ENCODE measurements at places on chromosomes 7 and 10.

GRCh38 chr10:25682203-25682851 lies 251.7 kb upstream of the MYO3A start:
- DNase-seq = peak; percentile 18

GRCh38 chr10:46530249-46531186 lies 25.9 kb downstream of the GPRIN2 start:
- no peak for DNase-seq

DNA sequence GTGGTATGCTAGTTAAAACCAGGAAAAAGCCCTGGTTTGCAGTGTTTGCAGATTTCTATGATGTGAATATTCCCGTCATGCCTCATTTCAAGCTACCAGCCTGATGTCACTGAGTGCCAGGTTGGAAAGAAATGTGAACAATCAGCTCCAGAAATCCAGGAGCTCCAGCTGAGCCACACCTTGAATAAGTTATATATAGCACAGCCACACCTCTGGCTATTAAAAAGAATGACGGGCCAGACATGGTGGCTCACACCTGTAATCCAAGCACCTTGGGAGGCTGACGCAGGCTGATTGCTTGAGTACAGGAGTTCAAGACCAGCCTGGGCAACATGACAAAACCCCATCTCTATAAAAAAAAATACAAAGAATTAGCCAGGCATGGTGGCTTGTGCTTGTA lies 18.7 kb upstream of the SLF2 start:
- DNase-seq = no peak

DNA sequence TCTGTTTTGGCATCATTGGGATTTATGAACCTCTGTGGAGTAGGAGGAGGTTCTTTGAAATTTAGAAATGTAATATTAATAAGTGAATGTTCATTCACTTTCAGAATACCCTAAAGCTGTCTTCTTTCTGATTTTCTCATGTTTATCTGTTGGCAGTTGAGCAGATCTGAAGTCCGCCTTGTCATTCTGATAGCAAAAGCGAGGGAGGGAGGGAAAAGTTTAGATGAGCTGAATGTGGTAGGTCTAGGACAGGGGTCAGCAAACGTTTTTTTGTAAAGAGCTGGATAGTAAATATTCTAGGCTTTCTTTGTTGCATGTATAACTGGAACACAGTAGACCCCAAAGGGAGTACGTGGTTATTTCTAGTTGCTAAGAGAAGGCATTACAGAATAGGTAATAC lies 94.4 kb upstream of the GATA3 start:
- no peak for DNase-seq

- peak; percentile 37 for DNase-seq
These were observed 115.4 kb downstream of the ZMIZ1 start for GRCh38 chr10:79184145-79184625.

- no peak for DNase-seq
These were observed 29.0 kb upstream of the KNDC1 start for GRCh38 chr10:133131053-133131452.

GRCh38 chr10:14736600-14737081 lies 38.1 kb downstream of the FAM107B start:
- peak; percentile 55 for DNase-seq

GRCh38 chr7:132516042-132516840 lies 60.0 kb downstream of the PLXNA4 start:
- no peak for DNase-seq

DNA sequence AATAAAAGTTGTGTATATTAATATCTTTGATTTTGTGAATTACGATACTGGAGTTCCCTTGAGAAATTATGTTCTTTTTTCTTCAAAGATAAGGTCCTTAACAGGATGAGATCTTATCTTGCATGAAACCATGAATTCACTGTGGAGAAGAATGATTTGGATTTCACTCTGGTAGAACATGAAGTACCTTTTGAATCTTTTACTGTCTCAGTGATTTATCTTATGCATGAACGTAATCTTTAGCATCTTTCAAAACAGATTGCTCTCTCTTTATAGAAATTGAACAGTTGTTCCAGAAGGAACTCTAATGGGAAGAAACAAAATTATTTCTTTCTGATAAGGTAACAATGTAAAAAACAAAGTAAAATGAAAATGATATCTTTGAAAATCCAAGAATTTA lies 11.0 kb upstream of the ZNF438 start:
- DNase-seq = no peak

DNA sequence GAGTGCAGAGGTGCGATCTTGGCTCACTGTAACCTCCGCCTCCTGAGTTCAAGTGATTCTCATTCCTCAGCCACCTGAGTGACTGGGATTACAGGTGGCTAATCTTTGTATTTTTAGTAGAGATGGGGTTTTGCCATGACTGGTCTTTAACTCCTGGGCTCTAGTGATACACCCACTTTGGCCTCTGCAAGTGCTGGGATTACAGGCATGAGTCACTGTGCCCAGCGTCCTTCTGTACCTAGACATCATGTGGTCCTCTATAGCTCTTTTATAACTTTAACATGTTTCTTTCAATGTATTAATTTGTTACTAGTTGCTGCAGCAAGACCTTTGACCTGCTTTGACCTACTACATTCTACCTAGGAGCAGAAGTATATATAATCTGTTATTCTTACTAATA lies 38.7 kb upstream of the BICC1 start:
- DNase-seq = no peak

DNA sequence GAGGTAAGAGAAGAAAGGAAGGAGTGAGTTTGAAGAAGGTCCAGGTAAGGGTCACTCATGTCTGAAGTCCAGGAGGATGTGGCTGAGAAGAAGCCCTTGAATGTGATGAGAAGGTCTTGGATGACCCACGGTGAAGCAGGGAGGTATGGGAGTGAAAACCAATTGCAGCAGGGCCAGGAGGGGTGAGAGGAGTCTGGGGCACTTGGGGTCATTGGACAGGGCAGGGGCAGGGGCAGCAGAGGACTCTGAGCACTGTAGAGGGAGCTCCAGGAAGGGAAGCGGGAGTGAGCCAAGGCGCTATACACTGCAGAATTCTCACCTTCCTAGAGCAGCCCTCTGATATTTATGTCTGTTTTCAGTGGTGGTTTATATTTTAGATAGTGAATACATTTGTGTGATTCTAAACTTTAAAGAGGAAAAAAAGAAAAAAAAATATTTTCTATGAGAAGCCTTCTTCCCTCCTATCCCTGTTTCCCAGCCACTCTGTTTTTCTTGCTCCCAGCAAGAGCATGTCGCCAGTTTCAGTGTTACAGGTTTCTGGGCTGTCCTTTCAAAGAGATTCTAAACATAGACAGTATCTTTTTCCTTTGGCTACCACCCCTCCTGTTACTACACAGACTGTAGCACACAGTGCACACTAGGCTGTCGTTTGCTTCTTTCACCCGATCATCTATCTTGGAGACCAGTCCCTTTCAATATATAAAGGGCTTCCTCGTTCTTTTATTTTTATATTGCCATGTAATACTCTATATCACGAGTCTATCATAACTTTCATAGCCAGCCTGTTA lies 24.5 kb downstream of the BLVRA start:
- DNase-seq = no peak

Data from suppressor macrophage (primary cell).